ENCODE measurements at places on chromosomes 4 and X. TPM values are rescaled to one million over a fixed set of nuclear protein-coding genes. Genes with fewer than 3 reads are reported as not detected.

GRCh38 chrX:146481735-146482134 lies 327.8 kb upstream of the CXorf51B start:
- no peak overlapping the region for H3K4me3 ChIP-seq
- no peak for DNase-seq

- H3K27me3 ChIP-seq, result no peaks in the 10 kb centered on the region
- H3K4me3 ChIP-seq, result no peak overlapping the region
- no peaks in the 10 kb centered on the region for H3K36me3 ChIP-seq
- no peak for DNase-seq
- H3K4me1 ChIP-seq, result no peaks in the 10 kb centered on the region
- H3K27ac ChIP-seq, result no peak overlapping the region
Measured at GRCh38 chrX:4181782-4182407, 468.4 kb upstream of the PRKX start.

DNA sequence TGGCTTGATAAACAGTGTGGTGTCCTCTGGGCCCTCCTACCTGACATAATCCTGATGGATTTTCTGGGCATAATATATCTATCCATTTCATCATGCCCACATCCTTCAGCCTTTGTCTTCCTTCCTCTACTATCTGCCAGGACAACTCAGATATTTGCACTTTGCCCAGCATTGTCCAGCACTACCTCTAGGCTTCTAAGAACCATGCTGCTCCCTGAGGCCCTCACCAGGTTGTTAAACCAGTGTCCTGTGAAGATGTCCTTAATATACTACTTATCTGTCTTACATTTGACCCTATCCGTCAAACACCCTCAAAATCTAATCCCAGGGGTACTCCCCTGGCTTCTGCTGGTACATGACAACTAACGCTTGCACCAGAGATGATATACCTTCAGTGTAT lies 58.2 kb upstream of the MAML3 start:
- no peaks in the 10 kb centered on the region for H3K27me3 ChIP-seq
- no peak overlapping the region for H3K27ac ChIP-seq
- H3K4me1 ChIP-seq, result no peaks in the 10 kb centered on the region
- H3K4me3 ChIP-seq, result no peak overlapping the region

- H3K27me3 ChIP-seq, result no peaks in the 10 kb centered on the region
- no peak overlapping the region for H3K27ac ChIP-seq
- H3K36me3 ChIP-seq, result no peaks in the 10 kb centered on the region
- H3K4me3 ChIP-seq, result no peak overlapping the region
- H3K4me1 ChIP-seq, result no peaks in the 10 kb centered on the region
- DNase-seq, result no peak
Measured at GRCh38 chr4:22237155-22237751, 278.6 kb downstream of the ADGRA3 start.

DNA sequence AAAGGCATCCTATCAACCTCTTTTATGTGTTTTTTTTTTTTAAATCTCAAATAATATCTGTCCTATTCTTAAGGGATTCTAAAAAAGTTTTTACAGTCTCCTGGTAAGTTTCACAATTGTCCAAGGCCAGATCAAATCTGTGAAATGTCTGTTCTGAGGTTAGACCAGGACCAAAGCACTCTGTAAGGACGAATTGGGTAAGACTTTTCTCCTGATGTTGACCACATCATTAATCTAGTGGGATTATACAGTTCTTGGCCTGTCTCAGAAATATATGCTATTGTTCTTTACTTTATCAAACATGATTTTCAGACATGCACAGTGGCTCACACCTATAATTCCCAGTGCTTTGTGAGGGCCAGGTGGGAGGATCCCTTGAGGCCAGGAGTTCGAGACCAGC lies 45.8 kb upstream of the TMEM131L start:
- no peak overlapping the region for H3K4me3 ChIP-seq
- no peak overlapping the region for H3K27ac ChIP-seq
- DNase-seq, result no peak
- no peaks in the 10 kb centered on the region for H3K27me3 ChIP-seq
- H3K36me3 ChIP-seq, result no peaks in the 10 kb centered on the region
- no peaks in the 10 kb centered on the region for H3K4me1 ChIP-seq

The PF4V1 gene
- 0.88 TPM for total RNA-seq

The TMEM35A gene
- total RNA-seq, result 3.2 TPM

Measured in aorta (tissue), 5 donors.